ENCODE measurements at places on chromosomes 7 and 10.
A peak's percentile ranks its signal among the peaks of the same experiment; 100 is the strongest.

DNA sequence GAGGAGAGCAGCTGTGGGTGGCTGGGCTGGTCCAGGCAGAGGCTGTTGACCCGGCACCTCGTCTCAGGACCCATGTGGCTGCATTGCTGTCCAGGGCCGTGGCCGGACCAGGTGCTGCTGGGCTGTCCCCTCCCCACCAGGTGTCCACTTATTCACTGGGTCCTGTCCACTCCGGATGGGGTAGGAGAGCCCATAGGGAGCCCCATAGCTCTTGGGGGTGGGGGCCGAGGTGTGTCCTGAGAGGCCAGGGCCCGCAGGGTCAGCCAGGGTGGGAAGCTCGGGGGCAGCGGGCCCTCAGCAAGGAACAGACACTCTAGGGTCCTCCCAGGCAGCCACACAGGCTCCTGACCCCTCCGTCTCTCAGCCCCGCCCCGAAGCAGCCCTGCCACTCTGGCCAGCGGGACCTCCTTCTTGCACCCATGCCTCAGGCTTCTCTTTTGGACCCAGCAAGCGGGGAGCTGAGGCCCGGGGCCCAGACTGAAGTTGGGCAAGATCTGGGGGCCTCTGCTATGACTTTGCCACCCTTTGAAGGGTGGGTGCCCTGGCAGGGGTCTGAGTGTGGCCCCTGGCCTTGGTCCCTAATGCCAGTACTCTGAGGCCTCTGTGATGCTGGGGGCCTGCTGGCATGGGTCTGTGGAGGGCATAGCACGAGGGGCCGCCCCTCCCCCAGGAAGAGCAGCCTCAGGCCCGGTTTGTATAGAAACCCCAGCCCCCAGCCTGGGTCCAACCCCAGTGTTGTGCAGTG lies 86.4 kb downstream of the NKX6-2 start:
- no peak for DNase-seq

- no peak for DNase-seq
Measured at GRCh38 chr10:117152668-117153067, 14.6 kb upstream of the VAX1 start.

GRCh38 chr7:44849259-44849884 lies 1.5 kb upstream of the H2AZ2 start:
- peak; percentile 12 for DNase-seq

GRCh38 chr10:114002422-114002821 lies 41.2 kb upstream of the ADRB1 start:
- no peak for DNase-seq

DNA sequence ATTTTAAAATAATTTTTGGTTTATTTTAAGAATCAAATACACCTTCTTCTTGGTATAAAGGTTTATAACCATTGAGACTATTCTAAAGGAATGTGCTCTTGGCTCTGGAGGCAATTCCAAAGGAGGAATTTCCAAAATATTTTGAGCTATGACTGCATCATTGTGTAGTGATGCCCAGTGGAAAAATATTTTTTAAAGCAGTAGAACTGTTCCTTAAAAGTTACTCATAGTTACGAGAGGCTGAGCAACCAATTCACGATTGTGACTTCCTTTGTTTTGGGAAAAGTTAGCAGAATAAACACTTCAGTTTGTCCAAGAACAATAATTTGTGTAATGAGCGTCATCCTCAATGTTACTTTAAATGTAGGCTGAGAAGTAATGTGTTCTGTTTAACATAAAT lies 233.6 kb downstream of the BAMBI start:
- no peak for DNase-seq

DNA sequence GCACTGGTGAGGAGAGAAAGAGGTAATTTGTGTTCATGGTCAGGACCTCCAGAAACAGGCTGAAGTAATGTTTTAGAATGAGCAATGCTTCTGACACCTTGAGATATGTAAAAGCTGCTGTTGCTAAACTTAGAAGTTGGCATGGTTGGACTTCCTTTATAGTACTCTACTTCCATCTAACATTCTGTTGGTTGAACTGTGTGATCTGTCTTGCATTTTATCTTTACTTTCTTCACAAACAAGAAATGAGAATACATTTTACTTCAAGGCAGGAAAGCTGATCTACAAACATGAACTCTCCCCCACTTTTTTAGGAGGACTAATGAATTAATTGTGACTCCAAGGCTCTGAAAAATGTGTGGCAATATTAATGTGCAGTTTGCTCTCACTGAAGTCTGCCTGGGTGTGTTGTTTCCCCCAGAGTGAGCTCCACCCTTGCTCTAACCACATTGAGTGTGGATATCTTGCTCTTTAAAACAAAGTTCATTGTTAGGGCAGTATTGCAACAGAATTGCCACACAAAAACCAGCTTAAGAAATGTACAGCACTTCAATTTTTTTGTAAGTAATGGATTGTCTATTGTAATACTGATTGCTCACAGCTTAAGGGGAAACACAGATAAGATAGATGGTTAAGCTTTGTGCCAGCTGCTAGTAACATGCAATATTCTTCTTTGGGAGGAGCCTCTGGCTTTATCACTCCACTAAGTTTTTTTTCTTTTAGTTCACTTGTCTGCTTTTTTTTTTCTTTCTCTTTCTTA lies 69.0 kb downstream of the ADD3 start:
- DNase-seq = no peak

GRCh38 chr10:6141296-6142151 lies 52.7 kb downstream of the RBM17 start:
- DNase-seq = no peak

DNA sequence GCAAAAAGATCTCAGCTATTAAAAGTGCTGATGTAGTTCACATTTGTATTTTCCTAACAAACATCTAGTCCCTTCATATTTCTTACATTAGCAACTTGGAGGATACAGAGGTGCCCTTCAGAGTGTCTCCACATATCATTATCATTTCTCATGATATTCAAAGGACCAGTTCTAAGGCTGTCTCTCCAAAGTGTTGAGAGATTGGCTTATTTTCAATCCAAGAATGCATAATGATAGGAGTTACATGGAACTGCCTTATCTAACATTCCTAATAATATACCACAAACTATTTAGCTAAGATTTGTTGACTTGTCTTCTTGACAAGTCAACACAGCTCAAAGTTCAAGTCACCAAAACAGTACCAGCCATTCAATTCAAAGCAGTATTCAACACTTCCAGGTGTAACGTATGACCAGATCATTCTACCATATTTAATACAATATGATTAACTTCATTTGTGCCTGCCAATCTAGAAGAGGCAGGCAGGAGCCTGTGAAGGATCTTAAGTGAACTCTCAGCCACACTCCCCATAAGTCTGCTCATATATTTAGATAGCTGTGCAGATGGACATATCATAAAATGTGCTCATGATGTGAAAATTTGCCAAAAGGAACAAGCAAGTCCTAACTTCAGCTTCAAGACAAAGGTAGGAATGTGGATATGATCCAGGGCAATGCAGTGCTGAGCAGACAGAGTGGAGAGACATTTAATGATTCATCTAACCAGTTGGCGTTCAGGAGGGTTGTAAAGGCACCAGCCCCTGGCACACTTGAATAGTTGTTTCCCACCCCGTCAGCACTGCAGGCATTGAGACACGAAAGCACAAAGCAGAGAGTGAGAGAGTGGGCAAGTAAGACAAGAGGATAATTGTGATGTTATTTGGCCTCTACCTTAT lies 108.3 kb downstream of the MTERF1 start:
- no peak for DNase-seq

Measured in NCI-H2081 (cell line).